ENCODE measurements at places on chromosomes 5 and 9. TPM values are rescaled to one million over a fixed set of nuclear protein-coding genes. Genes with fewer than 3 reads are reported as not detected.

- no peak for DNase-seq
Measured at GRCh38 chr9:85900504-85901201, 40.3 kb upstream of the NAA35 start.

- no peak for DNase-seq
Measured at GRCh38 chr5:178196281-178196812, 8.0 kb upstream of the HNRNPAB start.

- no peak for DNase-seq
Measured at GRCh38 chr5:172364773-172365172, 81.2 kb upstream of the UBTD2 start.

DNA sequence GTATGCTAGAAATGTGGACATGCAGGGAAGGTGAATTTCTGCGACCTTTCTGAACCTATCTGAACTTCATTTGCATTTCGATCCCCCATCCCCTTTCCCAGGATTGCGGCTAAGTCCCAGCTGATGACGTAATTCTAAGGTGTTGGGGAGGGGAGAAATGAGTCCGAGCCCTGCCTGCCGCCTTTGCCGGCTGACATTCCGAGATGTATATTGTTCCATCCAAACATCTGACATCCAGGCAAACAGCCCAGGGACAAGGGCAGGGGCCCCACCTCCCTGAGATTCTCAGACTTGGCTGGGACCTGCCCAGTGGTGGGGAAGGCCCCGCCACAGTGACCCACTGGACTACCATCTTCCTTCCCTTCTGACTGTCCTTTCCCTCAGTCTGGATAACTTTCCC is 494.6 kb downstream of the ENC1 start:
- no peak for DNase-seq

DNA sequence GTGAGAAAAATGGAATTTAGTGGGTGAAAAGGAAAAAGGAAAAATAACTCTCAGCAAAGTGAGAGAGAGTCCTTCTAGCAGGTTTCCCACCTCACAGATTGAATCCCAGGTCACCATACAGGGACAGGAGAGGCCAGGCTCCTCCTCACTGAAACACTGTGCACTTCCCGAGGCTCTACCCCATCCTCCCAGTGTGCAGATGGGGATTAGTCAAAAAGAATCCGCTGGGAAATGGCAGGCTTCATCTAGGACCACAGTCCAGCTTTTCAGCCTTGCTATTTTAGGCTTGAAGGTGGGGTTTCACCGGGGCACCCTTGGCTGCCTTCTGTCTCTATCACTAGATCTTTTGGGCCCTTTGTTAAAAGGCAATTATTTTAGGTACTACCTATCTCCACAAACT is 47.8 kb downstream of the YIPF5 start:
- DNase-seq, result no peak

Gene CCNO
- total RNA-seq, result 16.5 TPM

GRCh38 chr9:124897570-124898460 is 35.9 kb downstream of the ARPC5L start:
- no peak for DNase-seq

Gene GPR151
- total RNA-seq, result not detected

DNA sequence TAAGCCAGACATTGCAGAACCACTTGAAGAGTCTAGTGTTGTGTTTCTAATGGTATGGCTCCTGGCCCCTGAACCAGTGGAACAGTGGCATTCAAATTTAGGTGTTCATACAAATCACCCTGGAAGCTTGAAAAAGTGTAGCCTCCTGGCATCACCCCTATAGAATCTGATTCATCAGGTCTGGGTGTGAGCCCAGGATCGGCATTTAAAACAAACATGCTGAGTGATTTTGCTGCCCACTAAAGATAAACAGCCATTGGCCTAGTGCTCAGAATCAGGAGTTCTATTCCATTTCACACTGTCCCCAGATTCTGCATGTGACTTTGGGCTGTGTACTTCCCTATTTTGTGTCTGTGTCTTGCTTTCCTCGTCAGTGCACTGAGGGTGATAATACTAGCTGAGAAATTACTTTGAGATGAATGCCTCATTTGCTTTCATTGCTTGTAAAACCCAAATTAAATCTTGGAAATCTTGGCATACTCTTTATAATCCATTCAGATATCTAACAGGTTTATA is 241.5 kb upstream of the CLINT1 start:
- no peak for DNase-seq
